ENCODE measurements at places on chromosomes 1 and 21.

GRCh38 chr21:35159881-35160280, 110.8 kb upstream of the RUNX1 start:
- DNase-seq = peak; percentile 80

DNA sequence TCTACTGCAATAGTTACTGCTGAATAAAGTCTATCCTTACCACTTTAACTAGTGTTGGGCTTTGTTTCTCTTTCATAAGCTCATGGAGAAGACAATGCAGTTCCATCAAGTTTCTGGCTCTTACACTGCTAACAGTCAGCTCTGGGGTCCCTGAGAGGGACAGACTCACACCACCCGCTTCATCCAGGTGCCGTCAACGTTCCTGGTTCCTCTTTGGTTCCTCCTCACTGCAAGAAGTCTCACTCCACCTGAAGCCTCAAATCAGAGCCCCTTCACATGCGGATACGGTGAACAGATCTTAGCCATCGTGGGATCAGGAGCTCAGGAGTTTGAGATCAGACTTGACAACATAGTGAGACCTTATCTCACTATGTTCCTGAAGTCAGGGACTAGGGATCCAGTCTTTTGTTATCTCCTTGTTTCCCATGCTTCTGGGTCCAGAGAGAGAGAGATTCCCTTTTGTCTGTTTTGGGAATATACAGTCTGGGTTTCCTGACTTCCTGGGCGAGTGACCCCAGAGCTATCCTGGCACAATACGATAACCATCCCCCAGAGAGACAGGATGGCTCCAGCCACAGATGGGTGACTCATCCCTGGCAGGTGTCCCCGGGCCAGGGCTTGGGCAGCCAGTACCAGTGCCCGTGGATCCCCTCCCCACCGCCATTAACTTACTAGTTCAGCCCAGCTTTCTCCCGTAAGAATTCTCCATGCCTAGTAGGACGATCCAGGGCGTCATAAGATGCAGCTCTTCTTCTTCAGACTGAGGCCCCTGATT, 14.3 kb upstream of the PCP4 start:
- DNase-seq = peak; percentile 93

- no peak for DNase-seq
Measured at GRCh38 chr1:221775206-221775605, 33.3 kb upstream of the DUSP10 start.

GRCh38 chr1:19676438-19676922, 11.8 kb downstream of the HTR6 start:
- DNase-seq = no peak

Measured in A172 (cell line).